ENCODE measurements at places on chromosomes 13 and 19.

GRCh38 chr13:31887286-31887685 lies 144.3 kb upstream of the FRY start:
- no peak for DNase-seq

GRCh38 chr13:94479616-94480015 lies at the start of gene DCT:
TSS of gene DCT (minus strand) at chr13:94479682. CDS start at chr13:94479255, 427 bp downstream.
- peak; percentile 7 for DNase-seq

- no peak for DNase-seq
Observed at GRCh38 chr13:49399801-49400472, 43.9 kb downstream of the CAB39L start.

GRCh38 chr19:54207983-54208783 lies 7.5 kb downstream of the RPS9 start:
- DNase-seq: peak; percentile 43

DNA sequence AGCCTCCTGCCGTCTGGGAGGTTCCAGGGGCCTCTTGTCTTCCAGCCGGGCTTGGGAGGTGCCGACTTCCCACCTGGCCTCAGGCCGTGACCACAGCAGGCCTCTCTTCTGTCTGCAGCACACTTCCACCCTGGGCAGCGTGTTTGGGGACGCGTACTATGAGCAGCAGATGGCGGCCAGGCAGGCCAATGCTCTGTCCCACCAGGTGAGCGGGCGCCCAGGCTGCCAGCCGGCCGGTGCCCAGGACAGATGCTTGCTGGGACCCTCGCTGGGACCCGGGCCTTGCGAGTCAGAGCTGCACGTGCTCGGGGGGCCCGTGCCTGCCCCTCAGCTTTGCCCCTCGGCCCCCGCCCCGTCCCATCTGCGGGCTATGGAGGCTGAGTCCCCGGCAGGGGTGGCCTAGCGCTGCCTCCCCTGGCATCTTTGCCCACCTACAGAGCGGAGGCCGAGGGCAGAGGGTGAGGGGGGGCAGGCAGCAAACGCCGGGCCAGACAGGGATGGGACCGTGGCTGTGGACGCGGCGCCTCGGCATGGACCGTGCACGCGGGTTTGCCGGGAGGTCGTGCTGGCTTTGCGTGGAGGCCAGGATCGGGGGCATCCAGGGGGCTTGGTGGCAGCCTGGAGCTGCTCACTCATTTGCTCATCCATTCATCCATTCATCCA lies 16.2 kb downstream of the COMP start:
- DNase-seq: no peak

- DNase-seq: no peak
Observed at GRCh38 chr19:33785795-33786194, 10.9 kb upstream of the KCTD15 start.

DNA sequence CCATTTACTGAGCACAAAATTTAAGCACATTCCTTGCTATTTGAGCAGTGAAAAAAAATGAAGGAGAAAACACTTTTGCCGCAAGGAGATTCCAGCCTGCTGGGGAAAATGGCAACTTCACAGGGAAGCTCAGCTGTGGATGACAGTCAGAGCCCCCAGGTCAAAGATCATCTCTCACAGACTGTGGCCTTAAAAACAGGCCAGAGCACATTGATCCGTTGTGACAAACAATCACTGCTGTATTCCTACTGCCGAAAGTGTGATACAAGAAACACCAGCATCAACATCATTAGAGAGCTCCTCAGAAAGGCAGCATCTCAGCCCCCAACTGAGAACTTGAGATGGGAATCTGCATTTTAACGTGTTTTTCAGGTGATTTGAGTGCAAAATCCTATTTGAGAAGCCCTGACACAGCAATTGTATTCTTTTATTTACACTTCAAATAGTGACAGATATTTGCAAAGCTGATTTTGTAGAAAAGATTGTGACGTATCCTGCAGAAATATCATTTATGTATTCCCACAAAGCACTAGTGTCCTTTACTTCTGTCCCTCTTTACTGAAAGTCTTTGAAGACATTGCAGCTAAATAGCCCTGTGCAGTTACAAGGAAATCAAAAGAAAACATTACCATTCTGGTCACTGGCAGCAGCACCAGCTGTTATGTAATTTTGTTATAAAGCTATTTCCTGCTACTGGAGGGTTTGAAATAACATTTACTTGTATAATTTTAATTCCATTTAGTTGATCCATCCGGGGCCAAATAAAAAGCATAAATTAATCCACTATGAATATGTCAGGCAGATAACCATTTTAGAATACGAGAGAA lies 652.0 kb downstream of the LIG4 start:
- no peak for DNase-seq

DNA sequence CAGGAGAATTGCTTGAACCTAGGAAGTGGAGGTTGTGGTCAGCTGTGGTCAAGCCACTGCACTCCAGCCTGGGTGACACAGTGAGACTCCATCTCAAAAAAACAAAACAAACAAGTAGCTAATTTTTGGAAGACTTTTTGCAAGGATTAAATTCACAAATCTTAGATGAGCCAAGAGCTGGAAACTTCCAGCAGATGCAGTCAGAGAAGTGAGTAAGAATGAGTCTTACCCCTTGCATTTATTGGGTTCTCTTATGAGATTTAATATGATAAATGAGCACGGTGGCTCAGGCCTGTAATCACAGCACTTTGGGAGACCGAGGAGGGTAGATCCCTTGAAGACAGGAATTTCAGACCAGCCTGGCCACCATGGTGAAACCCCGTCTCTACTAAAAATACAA lies 44.9 kb upstream of the NBEA start:
- no peak for DNase-seq

DNA sequence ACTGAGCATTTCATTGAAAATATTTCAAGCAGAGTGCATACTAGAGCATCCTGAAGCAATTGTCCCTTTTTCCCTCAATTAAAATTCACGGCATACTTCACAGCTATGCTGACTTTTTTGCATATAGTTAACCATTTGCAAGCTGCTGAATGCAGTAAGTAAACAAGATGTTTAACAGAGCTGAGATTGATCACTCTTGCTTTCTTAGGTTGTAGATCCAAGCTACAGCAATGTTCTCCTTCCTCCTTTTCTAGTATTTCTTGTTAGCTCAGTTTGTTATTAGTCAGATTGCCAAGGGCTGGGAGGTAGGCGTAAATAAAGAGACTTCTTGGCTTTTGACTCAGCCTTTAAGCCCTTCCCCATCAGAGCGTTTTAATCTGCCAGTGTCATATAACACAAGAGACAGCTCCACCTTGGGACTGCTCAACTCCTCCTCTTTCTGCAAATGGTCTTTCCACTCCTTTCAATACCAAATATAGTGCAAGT lies at the start of gene SLITRK6:
TSS of gene SLITRK6 (minus strand) at position 323 of the 486 bp plus-strand sequence. CDS start 2,911 bp downstream, outside the sequence.
- DNase-seq: no peak

- DNase-seq: no peak
Observed at GRCh38 chr13:73162912-73163911, 104.4 kb downstream of the KLF5 start.

GRCh38 chr19:1327125-1327524 lies 41.5 kb downstream of the EFNA2 start:
- DNase-seq: no peak

GRCh38 chr13:31224963-31225559 lies 25.3 kb downstream of the B3GLCT start:
- DNase-seq: no peak

GRCh38 chr19:19651076-19651475 lies 7.6 kb upstream of the GMIP start:
- DNase-seq: no peak

DNA sequence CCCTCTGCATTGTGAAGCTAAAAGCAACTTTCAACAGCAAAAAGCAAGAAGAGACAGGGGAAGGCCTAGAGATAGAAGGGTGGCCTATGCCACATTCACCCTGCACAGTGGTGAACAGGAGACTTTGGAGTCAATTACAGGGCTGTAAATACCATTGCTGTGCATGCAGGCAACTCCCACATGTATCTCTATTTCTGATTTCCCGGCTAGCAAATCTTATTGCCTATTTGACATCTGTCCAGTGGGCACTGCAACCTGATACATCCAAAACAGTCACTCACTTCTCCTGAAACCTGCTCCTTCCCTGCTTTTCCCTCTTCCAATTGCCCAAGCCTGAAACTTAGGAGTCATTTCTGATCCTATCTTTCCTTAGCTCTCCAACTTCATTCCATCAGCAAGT lies 13.4 kb downstream of the RUBCNL start:
- no peak for DNase-seq

DNA sequence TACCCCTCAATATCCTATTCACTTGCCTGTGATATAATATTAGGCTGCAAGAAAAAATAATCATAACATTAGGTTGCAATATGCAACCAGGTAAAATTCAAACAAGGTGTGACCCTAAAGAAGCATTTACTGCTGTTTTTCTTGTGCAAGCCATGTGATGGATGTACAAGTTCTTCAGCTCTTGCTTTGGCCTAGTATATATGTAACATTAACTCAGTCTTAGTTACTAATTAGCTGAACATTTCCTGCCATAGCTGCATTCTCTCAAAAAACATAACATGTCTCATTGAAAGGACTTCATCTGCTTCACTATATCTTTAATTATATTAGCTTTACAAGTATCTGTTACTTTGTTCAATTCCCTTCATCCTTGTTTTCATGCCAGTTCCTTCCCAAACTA lies 406.8 kb upstream of the HTR2A start:
- no peak for DNase-seq

DNA sequence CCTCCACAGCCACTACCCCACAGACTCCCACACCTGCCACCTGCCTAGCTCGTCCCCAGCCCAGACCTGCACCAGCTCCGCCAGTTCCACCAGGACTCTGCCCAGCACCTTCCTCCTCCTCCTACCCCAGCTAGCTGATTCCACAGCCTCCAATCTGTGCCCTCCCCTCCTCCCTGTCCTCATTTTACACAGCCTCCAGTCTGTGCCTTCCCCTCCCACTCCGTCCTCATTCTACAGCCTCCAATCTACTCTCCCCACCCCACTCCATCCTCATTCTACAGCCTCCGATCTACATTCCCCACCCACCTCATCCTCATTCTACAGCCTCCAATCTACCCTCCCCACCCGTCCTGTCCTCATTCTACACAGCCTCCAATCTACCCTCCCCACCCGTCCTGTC lies 7.3 kb downstream of the MYDGF start:
- DNase-seq: no peak

GRCh38 chr19:38122402-38123093 lies 101.5 kb downstream of the DPF1 start:
- peak; percentile 72 for DNase-seq

DNA sequence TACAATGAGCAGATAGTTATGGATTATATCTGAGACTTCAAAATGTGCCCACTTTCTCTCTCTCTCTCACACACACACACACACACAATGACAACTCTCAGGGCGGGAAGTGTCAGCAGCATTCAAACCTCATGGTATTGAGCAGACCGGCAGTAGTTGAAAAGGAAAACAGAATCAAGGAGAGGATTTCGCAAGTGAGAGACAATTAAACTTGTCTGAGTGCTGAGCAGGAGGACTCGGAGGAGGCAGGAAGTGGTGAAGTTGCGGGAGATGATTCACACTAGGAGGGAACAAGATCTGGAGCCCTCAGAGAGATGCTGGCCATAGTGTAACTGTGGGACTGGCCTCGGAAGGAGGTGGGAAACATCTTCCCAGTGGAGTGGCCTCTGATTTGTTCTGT lies 353.1 kb downstream of the EFNB2 start:
- DNase-seq: no peak

DNA sequence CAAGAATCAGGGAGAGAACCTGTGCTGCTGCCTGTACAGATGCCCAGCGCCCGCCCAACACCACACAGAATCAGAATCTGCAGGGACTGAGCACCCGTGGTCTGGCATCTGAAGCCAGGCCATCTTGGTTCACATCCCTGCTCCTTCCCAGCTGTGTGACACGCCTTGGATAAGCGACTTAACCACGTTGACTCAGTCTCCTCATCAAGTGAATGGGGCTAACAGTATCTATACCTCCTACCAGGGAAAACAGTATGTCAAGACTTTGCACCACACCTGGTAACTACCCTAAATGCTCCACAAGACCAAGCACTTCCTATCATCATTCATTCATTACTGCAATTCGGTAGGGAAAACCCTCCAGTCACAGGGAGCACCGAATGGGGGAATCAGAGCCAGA lies 1.2 kb downstream of the RANBP3 start:
- DNase-seq: no peak

- no peak for DNase-seq
Observed at GRCh38 chr19:36101550-36102327, 9.2 kb upstream of the OVOL3 start.

GRCh38 chr13:86174622-86175021 lies 375.4 kb upstream of the SLITRK6 start:
- DNase-seq: no peak

DNA sequence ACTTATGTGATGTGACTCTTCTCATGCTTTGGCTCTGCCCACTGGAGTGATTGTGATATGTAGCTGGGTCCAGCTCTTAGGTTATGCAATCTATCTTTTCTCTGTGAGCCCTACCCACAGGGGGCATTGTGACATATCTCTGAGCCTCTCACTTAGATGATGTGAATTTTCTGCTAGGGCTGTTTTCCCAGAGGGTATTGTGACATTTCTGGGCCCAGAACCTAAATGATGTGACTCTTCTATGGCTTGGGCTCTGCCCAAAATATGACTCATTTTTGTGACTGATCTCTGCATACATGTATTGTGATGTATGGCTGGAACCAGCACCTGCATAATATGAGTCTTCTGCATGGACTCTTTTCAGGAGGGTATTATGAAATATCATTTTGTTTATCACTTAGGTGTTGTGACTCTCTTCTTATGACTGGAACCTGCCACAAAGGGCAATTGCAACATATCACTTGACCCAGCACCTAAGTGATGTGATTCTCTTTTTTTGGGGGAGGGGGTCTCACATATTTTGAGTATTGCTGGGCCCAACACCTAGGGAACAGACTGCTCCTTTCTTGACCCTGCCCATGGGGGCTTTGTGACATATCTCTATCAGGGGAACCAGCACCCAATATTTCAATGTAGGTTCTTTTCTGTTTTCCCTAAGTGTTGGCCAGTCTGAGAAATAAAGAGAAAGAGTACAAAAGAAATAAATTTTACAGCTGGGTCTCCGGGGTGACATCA lies 12.1 kb upstream of the ZNF254 start:
- DNase-seq: no peak

DNA sequence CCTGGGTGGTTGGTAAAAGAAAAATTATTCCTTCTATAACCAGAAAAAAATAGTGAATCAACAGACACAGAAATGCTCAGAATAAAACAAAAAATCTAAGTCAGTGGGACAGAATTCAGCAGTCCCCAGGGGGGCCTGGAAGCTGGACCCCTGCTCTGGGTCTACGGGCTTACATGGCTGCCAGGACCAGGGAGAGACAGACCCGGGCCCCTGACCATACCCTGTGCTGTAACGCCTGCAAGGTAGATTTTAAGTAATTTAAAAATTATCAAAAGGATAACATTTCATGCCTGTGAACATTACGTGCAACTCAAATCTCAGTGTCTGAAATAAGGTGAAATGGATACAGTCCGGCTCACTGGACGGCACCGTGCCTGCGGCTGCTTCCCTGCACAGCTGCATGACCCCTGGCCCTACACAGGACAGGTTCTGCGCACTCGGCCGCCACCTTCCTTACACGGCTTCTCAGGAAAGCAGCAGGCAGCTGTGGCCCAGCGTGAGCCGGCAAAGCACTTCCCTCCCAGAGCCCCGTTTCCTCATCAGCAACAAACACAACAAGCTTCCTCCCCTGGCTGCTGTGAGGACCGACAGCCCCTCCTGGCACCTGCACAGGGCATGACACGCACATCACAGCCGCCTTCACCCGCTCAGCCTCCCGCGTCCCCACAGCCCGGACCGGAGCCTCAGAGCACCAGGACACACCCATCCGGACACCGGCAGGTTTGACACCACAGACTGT lies 22.2 kb downstream of the RASA3 start:
- DNase-seq: no peak
